Camera-type eye (tissue), 1 donor: ENCODE measurements at places on chromosomes 11 and 22. TPM values are rescaled to one million over a fixed set of nuclear protein-coding genes. Genes with fewer than 3 reads are reported as not detected.

The OR52A5 gene
- total RNA-seq = not detected

The MB gene
- 39.8 TPM for total RNA-seq

The LRP5 gene
- 74.4 TPM for total RNA-seq

The CYP2D6 gene
- 3.3 TPM for total RNA-seq

The FBLN1 gene
- 206 TPM for total RNA-seq

The FGF4 gene
- not detected for total RNA-seq

The TEX12 gene
- 0.93 TPM for total RNA-seq

The TRPM5 gene
- 0.11 TPM for total RNA-seq

The CRYBB3 gene
- total RNA-seq = 325 TPM

The LDLRAD3 gene
- total RNA-seq = 25.1 TPM

The CHRM1 gene
- 0.71 TPM for total RNA-seq

The CNTN5 gene
- 15.6 TPM for total RNA-seq

The GRIK4 gene
- 1.4 TPM for total RNA-seq

The OR8D4 gene
- total RNA-seq = not detected

The KMT5B gene
- total RNA-seq = 120 TPM

The RASD2 gene
- 1.0 TPM for total RNA-seq

The NXPE1 gene
- total RNA-seq = not detected

The DRG1 gene
- 80.5 TPM for total RNA-seq

The GPHA2 gene
- not detected for total RNA-seq

The PDXP gene
- 24.4 TPM for total RNA-seq

The INS gene
- not detected for total RNA-seq

The OLFML1 gene
- total RNA-seq = 25.7 TPM

The OR5P2 gene
- not detected for total RNA-seq

The TMEM132A gene
- total RNA-seq = 88.3 TPM

The ALKBH3 gene
- 29.7 TPM for total RNA-seq

The MMP8 gene
- total RNA-seq = not detected

The RAG2 gene
- total RNA-seq = 0.49 TPM

The POU2AF3 gene
- 0.99 TPM for total RNA-seq
